ENCODE measurements at places on chromosomes 13 and 19.

DNA sequence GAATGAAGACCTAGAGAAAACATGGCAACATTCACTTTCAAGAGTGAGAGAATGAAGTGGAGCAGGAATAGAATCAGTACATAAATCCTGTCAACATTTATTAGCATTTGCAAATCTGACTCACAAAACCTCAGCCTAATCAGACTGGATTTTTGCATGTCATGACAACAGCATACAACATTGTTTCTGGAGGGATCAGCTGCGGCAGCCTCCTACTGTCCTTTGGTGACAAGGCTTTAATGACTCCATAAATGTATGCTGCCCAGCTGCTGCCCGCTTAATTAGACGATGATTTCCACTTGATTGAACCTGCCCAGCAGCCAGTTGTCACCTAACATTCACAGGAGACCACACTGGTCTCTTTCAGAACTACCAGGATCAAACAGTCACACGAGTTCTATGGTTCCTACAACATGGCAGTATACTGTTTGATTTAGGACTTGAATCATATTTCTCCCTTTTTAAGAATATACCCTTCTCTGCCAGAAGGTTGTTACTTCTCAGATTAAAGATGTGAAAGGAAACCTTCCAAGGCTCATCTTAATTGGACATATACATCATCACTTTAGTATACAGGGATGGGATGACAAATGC is 9.3 kb downstream of the EBPL start:
- DNase-seq, result no peak

GRCh38 chr13:48962281-48962680 is 13.4 kb upstream of the FNDC3A start:
- no peak for DNase-seq

DNA sequence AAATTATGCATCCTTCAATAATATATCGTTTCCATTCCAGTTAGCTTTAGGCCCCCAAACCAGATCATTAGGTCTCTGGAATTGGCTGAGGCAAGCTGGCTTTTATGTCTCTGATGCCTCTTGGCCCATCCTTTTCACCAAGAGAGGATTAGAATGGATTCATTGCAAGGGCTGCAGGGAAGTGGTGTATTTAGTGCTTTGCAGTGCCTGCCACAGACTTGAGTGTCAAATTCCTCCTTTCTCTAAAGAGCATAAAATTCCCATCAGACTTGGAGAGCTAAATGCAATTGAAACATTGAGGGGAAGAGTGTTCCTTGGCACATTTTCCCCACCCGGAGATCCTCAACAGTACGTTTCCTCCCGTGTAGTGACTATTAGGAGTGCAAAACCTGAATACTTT is 302.6 kb downstream of the ATP8A2 start:
- DNase-seq, result no peak

DNA sequence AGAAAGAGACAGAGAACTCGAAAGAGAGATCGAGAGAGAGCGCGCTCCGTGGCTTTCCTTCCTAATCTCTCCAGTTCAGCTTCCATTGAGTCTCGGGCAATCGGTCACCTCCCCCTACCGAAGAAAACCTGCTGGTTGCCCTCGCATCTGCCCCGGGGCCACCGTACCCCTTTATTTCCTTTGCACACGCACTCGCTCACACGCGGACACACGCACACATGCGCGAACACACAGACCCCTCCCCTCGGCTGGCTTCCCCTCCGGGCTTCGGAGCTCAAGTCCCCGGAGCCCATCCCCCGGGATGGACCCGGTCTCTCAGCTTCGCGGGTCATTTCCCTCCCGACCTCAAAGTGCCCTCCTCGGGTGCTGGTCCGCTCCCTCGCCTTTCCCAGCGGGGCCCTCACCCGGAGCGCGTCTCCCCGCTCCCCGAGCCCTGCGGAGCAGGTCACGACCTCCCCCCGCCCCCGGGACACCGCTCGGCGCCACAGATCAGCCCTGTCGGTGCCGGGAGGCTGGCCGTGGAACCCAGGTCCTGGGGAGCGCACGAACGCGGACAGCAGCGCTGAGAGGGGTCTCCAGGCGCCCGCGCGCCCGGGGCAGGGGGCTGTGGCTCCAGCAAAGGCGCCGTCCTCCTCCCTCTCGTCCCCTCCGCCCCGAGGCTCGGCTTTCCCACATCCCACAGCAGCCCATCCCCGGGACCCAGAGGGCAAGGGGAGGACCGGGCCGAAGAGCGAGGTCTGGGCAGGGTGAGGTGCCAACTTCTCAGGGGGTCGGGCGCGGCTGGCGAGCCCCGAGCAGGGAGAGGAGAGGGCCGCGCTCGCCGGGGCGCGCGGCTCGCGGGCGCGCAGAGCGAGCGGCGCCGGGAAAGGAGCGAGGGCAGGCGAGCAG is 1.8 kb downstream of the DACH1 start:
- DNase-seq, result peak; percentile 1

DNA sequence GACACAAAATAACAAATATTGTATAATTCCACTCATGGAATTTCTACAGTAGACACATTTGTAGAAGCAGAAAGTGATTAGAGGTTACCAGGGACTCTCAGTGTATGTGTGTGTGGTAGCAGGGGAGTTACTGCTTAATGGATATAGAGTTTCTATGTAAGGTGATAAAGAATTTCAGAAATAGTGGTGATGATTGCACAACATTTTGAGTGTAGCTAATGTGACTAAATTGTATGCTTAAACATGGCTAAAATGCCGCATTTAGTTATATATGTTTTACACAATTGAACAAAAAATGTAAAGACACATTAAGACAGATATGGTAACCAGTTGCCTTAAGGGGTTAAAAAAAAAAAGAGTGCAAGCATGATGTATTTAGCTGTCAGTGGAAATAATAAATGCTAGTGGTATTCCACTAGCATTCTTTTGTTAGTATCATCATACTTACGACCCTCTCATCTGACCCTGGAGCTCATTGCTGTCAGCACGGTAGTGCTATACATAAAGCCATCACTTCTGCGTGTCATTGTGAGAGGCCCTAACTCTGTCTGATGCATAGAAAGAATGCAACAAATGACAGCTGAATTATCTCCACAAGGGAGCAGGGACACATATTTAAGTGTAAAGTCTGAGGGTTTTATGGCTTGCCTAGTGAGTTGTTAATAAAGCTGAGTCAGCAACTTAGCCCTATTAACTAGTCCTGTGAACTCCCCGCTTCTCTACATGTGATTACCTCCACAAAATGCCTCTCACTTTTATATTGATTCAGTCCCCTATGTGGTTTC is 134.1 kb upstream of the RXFP2 start:
- no peak for DNase-seq

- DNase-seq, result no peak
These were observed 161.8 kb downstream of the DIAPH3 start for GRCh38 chr13:60001889-60002288.

DNA sequence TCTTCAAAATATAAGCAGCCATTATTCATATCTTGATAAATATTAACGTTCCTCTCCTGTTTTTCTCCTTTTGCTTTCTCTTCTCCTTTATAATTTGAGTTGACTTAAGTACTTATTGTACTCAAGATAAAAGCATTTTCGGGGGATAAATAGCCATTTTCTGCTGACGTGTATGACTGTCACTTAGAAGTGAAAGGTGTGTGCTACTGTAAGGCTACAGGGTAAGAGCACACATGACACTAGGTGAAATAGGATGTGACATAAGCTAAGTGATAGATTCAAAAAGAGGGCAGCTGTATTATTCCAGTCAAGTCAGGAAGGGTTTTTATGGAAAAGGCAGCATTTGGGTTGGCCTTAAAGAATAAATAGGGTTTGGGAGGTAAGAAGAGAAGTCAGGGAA is 128.5 kb downstream of the GPC6 start:
- DNase-seq, result no peak

DNA sequence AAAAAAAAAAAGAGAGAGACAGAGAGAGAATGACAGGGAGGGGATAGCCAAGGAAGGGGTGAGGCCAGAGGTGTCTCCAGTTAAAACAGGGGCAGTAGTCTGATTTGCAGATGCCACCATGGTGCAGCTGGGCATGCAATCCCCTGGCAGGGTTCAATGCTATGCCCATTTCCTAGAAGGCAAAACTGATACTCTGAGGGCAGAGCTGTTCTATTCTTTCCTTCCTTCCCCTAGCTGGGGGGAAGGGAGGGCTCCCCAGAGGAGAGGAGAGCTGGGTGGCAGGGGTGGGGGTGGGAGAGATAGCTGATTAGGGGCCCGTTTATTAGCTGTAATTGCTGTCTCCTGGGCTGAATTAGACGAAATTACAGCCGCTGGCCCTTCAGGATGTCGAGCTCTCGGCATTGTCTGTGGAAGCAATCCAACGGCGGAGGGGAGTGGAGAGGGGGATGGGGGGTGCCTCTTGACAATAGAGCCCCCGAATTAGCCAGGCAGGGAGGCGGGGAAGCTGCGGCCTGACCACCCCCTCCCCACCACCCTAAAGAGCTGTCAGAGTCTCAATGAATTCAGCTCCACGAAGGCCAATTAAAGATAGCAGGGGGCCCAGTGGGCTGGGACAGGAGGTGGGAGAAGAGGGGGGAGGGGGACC is 14.4 kb upstream of the DPP9 start:
- no peak for DNase-seq

DNA sequence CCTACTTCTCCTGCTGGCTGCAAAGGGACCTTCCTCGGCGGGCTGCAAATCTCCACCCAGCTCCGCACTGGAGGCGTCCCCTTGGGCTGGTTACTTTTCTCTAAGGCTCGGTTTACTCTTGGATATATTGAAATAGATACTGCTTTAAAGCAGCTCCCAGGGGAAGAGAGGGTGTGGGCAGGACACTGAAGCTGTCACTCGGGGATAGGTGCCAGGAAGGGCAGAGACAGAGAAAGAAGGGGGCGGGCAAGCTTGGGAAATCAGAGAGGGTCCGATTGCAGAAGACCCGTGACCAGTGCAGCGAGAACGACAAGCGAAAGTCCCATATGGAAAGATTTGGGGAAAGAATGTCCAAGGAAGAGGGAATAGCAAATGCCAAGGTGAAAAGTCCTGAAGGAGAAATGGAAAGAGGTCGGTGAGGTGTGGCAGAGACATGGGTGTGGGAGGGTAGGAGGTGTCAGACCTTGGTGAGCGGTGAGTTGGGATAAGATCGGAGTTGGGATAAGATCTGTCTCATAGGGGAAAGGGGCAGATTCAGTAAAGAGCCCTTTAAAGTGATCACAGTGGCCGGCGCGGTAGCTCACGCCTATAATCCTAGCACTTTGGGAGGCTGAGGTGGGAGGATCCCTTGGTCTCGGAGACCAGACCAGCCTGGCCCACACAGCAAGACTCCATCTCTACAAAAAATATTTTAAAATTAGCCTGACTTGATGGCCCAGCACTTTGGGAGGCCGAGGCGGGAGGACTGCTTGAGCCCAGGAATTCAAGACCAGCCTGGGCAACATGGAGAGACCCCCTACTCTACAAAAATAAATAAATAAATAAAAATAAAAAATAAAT is 618 bp downstream of the THSD8 start:
- no peak for DNase-seq

DNA sequence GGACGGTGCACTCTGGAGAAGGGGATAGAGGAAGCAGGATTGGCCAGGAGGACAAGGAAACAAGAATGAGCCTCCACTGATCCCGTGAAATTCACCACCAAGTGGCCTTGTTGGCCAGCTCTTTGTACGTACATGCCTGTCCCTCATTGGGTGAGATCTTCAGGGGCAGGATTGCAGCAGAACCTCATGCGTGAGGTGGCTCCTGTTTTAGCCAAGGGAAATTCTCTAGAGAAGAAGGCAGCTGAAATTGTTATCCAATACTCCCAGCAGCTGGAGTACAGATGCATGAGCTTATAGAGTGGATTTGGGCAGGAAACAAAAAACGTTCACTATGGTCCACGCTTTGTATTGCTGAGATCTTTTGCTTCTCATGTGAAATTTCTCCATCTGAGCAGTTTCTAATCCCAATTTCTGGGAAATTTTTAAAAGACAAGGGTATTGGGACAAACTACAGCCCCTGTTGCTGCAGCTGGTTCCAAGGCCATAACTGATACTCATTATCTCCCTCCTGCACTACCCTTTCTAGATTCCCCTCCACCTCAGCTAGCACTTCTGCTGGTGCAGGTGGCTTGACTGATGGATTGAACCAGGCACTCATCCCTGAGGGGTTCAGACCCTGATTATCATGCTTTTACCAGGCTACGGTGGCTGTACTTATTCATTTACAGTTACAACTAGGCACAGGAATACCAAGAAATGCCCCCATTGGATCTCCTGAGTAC is 3.9 kb upstream of the RNF6 start:
- no peak for DNase-seq

GRCh38 chr19:31073485-31074198 is 275.6 kb downstream of the TSHZ3 start:
- no peak for DNase-seq

- DNase-seq, result no peak
These were observed 82.1 kb downstream of the DLEU7 start for GRCh38 chr13:50761406-50761805.

DNA sequence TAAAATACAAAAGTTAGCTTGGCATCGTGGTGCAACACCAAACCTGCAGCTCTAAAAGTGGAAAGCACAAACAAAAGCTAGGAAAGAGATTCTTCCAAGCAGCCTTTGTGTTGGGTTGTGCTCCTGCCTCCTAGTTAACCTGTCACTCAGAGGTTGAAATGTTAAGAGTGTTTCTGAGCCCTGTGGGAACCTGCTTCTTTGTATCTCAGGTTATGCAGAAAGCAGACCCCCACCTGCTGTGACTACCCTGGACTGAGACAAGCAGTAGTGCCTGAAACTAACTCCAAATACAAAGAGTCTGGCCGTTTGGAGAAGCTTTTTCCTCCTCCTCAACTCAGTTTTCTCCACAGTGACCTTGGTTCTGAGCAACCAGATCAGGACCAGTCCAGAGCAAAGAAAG is 158.4 kb upstream of the CSNK1A1L start:
- DNase-seq, result no peak

DNA sequence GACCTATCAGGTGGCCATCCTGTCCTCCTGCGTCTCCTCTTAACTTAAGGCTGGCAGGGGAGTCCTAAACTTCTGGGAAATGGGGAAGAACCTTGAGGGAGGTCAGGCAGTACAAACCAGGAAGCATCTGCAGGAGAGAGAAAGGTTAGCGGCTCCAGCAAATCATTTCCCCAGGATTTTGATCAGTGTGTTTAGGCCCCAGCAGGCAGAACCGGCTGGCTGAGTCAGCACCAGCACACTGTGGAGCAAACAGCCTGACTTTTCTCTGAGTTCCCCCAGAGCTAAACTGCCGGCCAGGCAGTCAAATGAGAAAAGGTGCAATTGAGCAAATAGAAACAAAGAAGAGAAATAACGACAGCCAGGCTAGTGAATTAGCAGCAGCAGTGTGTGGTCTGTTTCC is 46.7 kb upstream of the MEDAG start:
- no peak for DNase-seq

DNA sequence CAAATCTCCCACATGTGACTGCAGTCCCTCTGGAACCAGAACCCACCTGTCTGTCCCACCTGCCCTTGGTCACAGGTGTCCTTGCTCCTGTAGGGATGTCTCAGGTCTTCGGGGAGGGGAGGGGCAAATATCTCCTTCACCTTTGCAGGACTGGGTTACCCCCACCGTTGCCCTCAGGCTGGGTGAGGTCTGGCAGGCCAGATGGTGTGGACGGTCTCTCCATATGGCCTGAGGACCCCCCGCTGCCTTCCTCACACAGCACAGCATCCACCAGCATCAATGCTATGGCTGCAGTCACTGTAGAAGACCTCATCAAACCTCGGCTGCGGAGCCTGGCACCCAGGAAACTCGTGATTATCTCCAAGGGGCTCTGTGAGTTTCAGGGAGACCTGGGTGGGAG is 10.0 kb downstream of the SLC5A5 start:
- DNase-seq, result no peak

- DNase-seq, result no peak
These were observed 38.4 kb downstream of the DEDD2 start for GRCh38 chr19:42178791-42179674.

- no peak for DNase-seq
These were observed 14.8 kb downstream of the ZNF701 start for GRCh38 chr19:52584736-52585440.

- no peak for DNase-seq
These were observed 8.2 kb upstream of the OR1M1 start for GRCh38 chr19:9078651-9079050.

All from activated CD4-positive, CD25-positive, alpha-beta regulatory T cell (primary cell).